Suppressor macrophage treated with lipopolysaccharide for 4 hours (primary cell): ENCODE measurements at places on chromosomes 16 and 17.
A peak's percentile ranks its signal among the peaks of the same experiment; 100 is the strongest.

DNA sequence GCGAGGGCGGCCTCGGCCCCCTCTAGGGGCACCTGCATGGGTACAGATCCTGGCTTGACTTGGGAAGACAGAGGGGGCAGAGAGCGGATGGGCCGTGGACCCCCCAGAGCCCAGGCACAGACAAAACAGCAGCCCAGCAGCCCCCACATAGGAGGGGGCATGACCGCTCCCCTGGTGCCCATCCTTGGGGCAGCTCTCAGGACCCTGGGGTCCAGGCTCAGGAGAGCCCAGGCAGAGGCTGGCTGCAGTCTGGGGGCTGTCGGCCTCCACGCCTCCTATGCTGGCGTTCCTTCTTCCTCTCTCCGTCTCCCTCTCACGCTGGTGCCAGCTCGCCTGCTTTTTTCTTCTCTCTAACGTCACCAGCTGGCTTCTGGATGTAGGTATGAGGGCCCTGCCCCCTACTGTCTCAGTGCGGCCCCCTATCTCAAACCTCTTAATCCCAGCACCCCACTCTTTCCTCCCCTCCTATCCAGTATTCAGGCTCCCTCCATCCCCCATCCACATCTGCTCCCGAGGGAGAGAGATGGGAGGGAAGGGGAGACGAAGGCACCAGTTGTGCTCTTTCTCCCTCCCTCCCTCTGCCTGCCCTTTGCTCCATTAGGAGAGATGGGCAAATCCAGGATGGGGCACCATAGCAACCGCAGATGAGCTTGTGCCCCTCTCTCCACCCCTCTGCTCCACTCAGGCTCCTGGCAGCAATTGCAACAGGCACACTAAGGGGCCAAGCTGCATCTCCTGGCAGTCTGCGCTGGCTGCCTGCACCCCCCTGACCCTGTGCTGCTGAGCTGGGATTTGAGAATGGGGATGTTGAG lies at the start of gene GPR179:
GPR179 (minus strand) TSS at position 349 of the 812 bp plus-strand sequence; CDS start at position 182, 167 bp downstream.
- no peak for DNase-seq

DNA sequence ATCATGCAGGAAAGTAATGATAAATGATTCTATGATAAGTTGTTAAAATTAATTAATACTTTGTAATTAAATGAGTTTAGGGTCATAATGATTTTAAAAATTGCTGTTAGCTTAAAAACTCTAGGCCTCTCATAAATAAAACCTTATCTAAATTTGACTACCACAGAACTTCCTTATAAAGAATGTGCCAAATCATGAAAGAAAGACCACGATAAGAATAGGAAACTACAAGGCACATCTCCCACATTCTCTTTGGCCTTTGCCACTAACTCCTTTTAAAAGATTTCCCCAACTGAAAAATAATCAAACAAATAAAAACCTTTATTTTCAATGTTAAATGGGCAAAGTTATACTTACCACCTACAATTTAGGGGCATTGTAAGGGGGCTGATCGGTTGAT lies 164.6 kb upstream of the C17orf78 start:
- DNase-seq: no peak

DNA sequence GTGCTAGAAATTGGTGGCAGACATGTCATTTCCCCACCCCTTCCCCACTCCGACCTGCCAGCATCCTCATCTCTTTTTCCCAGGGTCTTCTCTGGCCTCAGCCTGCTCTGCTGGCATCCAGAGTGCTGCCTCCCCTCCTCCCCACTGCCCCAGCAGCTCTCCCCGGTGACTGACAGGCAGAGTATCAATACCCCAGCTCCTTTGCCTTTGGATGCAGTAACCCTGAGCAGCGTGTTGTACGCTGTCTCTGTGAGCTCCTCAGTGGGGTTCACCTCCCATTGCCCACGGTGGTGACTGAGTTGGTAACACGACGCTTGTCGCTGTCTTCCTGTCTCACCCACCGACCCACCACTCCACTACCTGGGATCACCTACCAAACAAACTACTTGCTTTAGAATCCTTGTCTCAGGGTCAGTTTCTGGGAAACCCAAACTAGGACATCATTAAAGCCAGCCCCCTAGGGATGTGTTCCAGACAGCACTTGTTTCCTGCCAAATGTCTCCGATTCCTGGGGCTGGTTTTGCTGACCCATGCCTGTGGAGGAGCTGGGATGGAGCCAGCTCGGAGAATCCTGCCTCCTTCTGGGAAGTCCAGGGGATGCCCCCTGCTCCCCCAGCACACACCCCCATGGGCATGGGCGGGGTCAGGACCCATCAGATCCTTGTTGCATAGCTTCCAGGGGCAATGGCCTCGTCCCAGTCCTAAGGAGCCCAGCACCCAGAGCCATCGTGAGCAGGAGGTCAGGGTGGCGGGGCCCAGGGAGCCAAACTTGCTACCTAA lies 8.3 kb upstream of the SBK1 start:
- no peak for DNase-seq

- DNase-seq: no peak
Measured at GRCh38 chr16:17271687-17272086, 199.1 kb downstream of the XYLT1 start.

- DNase-seq: no peak
Measured at GRCh38 chr17:43014649-43015542, 7.3 kb downstream of the VAT1 start.

GRCh38 chr17:7950578-7950977 lies 18.6 kb downstream of the CNTROB start:
- DNase-seq: no peak

- DNase-seq: no peak
Measured at GRCh38 chr16:55571191-55571897, 4.9 kb downstream of the CAPNS2 start.

- no peak for DNase-seq
Measured at GRCh38 chr17:9324864-9325263, 250.8 kb downstream of the STX8 start.

- DNase-seq: peak; percentile 88
Measured at GRCh38 chr17:66655861-66656260, 179.1 kb upstream of the CACNG5 start.
